ENCODE measurements at places on chromosomes 13 and 19.
A peak's percentile ranks its signal among the peaks of the same experiment; 100 is the strongest.

DNA sequence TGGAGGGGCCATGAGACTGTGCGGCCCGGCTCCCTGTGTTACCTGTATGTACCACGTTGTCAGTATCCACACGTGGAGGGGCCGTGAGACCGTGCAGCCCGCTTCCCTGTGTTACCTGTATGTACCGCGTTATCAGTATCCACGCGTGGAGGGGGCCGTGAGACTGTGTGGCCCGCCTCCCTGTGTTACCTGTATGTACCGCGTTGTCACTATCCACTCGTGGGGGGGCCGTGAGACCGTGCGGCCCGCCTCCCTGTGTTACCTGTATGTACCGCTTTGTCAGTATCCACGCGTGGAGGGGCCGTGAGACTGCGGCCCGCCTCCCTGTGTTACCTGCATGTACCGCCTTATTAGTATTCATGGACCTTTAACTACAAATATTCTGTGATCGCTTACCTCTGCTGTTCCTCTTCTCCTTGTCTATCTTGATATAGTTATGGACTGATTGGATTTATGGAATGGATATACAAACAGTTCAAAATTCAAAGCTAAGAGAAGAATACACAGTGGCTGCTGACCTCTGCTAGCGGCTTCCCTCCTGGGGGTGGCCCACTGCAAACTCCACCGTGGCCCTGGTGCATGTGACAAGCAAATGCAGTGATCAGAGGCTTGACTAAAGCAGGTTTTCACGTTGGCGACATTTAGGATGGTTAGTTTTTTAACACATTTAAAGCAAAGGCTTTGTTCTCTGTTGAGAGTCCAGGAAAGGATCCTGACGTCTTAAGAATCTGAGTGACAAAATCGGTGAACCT is 38.7 kb downstream of the ATP11A start:
- DNase-seq: no peak

DNA sequence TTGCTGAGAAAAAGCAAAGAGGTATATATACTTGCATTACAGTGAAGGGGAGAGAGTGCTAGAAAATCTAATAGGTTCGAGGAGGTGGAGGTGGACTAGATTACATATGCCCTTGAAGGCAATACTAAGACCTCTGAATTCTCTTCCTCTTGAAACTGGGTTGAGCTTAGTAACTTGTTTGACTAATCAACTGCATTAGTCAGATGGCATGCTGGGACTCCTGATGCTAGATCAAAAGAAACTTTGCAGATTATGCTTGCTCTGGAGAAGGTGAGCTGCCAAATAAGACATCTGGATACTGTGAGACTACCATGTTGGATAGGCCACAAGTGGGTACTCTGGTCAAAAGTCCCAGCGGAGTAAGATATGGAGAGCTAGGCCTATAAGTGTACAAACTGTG is 331.3 kb downstream of the KLF5 start:
- DNase-seq: no peak

- DNase-seq: no peak
Measured at GRCh38 chr13:39224671-39225240, 186.5 kb downstream of the NHLRC3 start.

- no peak for DNase-seq
Measured at GRCh38 chr19:31863122-31863521, 482.3 kb upstream of the ZNF507 start.

DNA sequence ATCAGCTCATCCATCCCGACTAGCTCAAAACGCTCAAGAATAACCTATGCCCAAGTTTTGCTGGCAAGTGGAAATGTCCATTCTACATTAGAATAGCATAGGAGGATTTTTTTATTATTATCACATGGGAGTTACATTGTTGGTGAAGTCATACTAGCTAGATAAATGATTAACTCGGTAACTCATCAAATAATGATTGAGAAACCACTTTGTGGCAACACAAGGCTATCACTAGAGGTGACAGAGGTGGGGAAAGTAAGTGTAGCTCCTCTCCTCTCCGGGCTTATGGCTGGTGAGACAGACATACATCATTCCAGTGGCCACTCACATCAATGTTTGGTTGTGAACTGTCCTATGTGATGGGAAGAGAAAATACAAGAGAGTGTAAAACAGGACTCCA is 161.6 kb downstream of the ZIC5 start:
- no peak for DNase-seq

GRCh38 chr19:21698215-21698614 is 69.2 kb downstream of the ZNF100 start:
- peak; percentile 30 for DNase-seq

- no peak for DNase-seq
Measured at GRCh38 chr19:45539459-45539858, 32.2 kb downstream of the VASP start.

GRCh38 chr13:67367399-67367798 is 137.3 kb upstream of the PCDH9 start:
- no peak for DNase-seq

DNA sequence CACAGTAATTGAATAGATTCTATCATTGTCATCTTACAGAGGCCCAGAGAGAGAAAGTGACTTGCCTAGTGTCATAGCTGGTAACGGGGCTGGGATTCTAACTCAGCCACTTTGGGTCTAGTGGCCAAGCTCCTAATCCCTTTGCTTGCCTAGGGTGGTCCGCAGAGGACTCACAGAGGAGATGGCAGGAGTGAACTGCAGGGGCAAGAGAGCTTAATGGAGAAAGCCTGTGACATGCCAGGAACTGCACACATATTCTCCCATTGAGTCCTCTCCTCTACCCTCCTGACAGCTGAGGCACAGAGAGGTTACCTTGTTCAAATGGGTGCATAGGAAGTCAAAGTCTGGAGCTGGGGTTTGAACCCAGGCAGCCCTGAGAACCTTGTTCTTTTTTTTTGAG is 2.7 kb downstream of the LSR start:
- DNase-seq: no peak

DNA sequence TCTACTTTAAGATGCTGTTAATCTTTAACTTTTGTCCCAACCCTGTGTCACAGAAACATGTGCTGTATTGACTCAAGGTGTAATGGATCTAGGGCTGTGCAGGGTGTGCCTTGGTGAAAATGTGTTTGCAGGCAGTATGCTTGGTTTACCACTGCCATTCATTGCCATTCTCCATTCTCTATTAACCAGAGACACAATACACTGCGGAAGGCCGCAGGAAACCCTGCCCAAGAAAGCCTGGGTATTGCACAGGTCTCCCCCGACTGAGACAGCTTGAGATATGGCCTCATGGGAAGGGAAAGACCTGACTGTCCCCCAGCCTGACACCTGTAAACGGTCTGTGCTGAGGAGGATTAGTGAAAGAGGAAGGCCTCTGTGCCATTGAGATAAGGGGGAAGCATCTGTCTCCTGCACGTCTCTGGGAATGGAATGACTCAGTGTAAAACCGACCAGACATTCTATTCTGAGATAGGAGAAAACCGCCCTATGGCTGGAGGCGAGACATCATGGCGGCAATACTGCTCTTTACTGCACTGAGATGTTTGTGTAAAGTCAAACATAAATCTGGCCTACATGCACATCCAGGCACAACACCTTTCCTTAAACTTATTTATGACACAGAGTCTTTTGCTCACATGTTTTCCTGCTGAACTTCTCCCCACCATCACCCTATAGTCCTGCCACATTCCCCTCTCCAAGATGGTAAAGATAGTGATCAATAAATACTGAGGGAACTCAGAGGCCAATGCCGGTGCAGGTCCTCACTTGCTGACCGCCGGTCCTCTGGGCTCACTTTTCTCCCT is 13.1 kb upstream of the ZNF888 start:
- no peak for DNase-seq

DNA sequence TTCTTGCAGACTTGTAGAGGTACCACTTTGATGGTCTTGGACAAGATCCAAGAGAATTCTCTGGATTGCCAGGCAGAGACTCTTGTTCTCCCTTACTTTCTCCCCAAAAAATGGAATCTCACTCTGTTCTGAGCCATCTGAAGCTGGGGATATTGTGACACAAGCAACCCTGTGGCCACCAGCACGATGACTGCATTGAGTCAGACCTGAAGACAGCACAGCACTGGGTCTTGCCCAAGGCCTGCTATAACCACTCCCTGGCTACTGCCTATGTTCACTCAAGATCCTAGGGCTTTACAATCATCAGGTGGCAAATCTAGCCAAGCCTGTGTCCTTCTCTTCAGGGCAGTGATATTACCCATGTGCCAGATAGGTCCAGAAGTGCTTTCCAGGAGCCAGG is 202.5 kb upstream of the SERP2 start:
- no peak for DNase-seq

DNA sequence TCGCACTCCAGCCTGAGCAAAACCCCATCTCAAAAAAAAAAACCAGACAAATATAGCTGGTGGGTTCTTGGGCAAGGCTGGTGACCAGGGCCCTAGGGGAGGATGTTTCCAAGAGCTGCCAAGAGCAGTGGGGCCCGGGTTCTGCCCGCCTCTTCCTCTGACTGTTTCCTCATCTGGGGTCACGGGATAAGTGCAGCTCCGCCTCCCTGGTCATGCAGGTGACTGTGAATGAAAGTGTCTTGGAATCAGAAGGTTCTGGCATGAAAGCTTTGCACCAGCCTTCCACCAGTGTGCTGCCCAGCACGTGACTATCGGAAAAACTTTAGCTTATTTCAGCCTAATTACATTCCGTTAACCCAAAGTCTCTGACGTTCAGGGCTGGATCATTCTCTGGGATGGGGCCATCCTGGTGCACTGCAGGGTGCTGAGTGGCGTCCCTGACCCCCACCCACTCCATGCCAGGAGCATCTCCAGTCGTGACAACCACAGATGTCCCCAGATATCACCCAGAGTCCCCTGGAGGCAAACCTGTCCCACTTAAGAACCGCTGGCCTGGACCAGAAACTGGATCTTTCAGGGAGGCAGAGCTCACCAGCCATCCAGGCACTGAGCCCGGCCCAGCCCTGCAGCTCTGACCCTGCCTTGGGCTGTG is 85.6 kb downstream of the GNG7 start:
- DNase-seq: no peak

GRCh38 chr19:47109541-47110375 is 3.8 kb downstream of the ZC3H4 start:
- DNase-seq: peak; percentile 55

DNA sequence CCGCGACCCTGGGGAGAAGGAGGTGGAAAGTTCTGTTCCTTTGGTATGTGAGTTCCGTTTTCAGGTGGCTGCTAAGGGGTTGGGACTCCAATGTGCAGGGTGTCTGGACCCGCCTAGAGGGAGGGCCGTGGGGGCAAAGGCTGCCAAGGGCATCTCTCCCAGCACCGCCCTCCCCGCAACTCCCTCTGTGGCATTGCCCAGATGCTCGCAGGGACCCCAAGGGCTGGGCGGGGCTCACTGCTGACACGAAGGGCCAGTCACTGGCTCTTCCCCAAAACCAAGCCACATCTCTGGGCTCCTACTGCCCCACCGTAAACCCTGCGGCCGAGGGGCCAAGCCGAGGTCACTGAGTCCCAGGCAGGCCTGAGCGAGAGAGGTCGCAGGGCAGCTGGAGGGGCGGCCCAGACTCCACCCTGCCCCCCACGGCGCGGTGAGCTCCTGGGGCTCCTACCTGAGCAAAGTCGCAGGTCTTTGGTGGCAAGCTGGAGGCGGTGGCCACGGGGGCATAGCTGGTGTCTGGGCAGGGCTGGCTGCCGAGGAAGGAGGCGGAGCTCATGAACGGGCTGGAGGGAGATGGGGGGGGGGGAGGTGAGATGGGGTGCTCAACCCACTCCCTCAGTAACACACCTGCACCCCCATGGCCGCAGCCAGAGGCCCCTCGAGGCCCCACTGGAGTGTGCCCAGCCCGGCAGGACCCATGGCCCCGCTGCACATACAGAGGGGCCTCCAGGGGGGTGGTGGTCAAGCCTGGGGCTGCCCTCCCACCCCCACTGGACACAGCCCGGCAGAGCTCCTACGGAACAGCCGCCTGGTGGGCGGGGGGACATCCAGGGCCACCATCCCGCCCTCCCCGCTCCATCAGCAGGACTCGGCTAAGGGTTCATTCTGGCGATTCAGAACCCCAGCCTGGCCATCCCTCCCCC is 26.9 kb downstream of the SBNO2 start:
- no peak for DNase-seq

GRCh38 chr19:31349160-31349881 is at the start of gene TSHZ3:
TSS of gene TSHZ3 (minus strand) at chr19:31349436. CDS start at chr19:31349219, 217 bp downstream.
- peak; percentile 89 for DNase-seq

GRCh38 chr19:2734589-2735288 is 5.1 kb downstream of the SLC39A3 start:
- DNase-seq: no peak

DNA sequence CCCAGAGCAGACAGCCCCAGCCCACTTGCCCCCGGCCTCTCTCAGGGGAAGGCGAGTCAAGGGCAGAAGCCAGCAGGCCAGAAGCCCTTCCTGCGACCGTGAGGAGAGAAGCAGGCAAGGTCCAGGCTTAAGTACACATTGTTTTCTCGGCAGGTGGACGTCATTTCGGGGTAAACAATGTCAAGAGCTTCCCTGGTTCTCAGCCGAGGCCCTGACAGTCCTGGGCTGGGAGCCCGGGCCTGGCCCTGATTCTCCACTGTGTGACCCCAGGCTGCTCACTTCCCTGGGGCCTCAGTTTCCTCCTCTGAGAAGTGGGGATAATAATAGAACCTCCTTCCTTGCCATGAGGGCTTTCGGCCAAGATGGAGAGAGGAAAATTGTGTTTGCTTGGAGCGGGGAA is 19.4 kb downstream of the PLVAP start:
- DNase-seq: no peak

GRCh38 chr19:33310606-33311325 is 8.4 kb upstream of the CEBPA start:
- no peak for DNase-seq

- peak; percentile 100 for DNase-seq
Measured at GRCh38 chr13:110869805-110870706, 44.8 kb downstream of the ANKRD10 start.

DNA sequence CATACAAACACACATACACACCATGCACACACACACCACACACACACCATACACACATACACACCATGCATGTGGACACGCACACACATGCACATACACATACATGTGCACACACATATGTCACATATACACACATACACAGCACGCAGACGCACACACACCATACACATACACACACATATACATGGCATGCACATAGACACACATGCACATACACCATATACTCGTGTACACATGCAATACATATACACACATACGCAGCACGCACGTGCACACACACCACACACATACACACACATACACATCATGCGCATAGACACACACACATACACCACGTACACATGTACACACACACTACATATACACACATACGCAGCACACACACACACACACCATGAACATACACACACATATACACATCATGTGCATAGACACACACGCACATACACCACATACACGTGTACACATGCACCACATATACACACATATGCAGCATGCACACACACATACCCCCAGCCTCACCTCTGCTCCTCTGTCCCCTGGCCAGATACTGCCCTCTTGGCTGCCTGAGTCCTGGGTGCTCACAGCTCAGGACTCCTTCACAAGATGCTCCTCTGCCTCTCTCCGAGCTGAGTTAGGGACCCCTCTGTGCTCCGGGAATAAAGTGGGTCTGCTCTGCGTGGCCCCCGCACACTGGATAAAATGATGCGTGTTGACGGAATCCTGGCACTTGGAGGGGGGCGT is 70.9 kb upstream of the ARHGEF7 start:
- DNase-seq: no peak

All from EL (cell line).